ENCODE measurements at places on chromosomes 6 and 20. TPM values are rescaled to one million over a fixed set of nuclear protein-coding genes. Genes with fewer than 3 reads are reported as not detected.

Gene MYLIP
- total RNA-seq = 18.0 TPM

Gene TFEB
- 28.5 TPM for total RNA-seq

Gene C6orf163
- total RNA-seq = 1.2 TPM

Gene VGLL2
- not detected for total RNA-seq

Gene DZANK1
- total RNA-seq = 1.9 TPM

Gene RXRB
- 28.5 TPM for total RNA-seq

Gene ZNF165
- total RNA-seq = 1.8 TPM

Gene CST2
- total RNA-seq = not detected

Gene NKAIN2
- total RNA-seq = 0.68 TPM

Gene SLC22A16
- total RNA-seq = not detected

Gene TMEM217
- not detected for total RNA-seq

Gene CASS4
- 2.9 TPM for total RNA-seq

Gene HLA-DQA1
- 0.16 TPM for total RNA-seq

Gene SUMO4
- 5.4 TPM for total RNA-seq

Gene FRS3
- 4.6 TPM for total RNA-seq

Gene CAPN11
- not detected for total RNA-seq

Gene HAO1
- total RNA-seq = not detected
